ENCODE measurements at places on chromosomes 4 and X.

- no peak for DNase-seq
Observed at GRCh38 chrX:71103110-71103983, 3.2 kb downstream of the CXorf65 start.

GRCh38 chr4:154631828-154632227 is 19.4 kb upstream of the FGG start:
- DNase-seq = no peak

DNA sequence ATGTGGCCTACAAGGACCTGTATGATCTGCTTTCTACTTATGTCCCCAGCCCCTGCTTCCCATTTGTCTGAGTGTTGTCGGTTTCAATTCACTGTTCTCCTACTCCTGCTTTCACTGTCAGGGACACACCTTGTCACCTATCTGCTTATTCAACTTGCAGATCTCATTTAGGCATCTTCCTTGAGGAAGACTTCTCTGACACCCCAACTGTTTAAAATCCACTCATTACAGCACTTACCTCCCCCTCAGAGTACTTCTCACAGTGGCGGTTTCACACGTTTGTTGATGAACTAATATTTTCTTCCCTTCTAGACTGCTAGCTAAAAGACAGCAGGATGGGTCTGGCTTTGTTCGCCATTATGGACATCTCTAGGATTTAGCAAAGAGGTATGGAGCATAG is 279.9 kb upstream of the TET2 start:
- DNase-seq = no peak

DNA sequence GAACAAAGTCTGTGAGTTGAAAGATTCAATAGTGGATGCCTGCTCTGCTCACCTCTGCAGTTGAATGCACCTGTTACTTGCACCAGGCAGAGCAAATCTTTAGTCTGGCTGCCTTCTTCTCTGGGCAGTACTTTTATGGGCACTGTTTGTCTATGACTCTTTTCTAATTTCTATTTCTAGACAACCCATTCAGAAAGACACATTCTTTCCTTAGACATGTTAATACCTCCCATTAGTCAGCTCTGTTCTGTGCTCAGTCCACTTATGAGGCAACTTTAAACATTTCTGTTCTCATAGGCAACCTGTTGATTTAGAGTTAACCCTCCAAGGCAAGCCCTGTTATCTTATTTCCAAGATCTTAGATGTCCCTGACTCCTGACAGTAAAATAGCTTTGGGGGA is 108.9 kb downstream of the SYNPO2 start:
- no peak for DNase-seq

DNA sequence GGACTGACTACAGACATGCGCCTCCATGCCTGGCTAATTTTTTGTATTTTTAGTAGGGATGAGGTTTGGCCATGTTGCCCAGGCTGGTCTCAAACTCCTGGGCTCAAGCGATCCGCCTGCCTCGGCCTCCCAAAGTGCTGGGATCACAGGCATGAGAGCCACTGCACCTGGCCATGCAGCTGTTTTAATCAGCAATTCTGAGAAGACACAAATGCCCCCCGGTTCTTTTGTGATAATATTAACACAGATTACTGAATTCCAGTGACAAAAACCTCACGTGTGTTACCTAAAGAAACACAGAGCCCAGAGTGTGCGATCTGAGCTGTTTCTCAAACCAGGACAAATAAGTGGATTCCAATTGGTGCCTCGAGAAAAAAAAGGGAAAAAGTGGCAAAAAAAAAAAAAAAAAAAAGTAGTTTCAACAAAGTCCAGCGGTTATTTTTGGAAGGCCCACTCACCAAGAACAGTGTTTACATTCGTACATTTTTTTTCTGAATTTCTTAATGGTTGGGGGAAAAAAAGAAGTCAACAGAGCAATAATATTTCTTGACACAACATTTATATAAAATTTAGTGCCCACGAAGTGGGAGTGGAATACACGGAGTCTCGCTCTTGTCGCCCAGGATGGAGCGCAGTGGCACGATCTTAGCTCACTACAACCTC is 17.2 kb downstream of the DHRSX start:
- DNase-seq = no peak

- no peak for DNase-seq
Observed at GRCh38 chr4:138007572-138007971, 234.6 kb downstream of the SLC7A11 start.

DNA sequence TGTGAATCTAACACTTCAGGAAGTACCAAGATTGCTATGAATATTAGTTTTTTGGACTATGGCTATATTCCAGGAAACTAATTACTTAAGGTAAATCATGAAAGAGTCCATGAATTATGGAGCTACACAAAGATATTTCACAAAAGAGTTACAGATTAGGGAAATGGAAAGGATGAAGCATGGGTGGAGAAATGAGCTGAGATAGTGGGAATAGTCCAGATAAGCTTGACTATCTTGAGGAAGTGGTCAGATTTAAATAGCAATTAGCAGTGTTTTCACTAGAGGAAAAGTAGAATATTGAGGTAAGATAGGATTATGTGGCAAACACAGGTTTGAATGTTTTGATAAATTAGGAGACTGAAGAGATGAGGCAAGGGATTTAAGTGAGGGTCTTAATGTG is 42.1 kb upstream of the C1GALT1C1 start:
- no peak for DNase-seq

DNA sequence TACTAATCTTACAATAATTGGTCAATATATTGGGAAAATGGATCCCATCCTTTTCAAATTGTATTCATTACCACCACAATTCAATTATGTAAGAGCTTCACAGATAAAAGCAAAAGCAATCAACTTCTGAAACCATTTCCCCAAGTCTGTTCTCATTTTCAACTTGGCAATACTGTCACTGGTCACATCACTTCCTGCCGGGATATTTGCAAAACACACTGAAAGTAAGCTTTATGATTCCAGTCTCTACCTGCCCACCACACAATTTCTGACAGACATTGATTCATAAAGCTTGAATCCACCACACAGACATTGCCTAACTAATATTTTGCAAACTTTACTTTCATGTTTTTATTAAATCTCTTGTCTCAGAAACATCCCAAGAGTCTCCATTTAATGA is 53.6 kb downstream of the LIN54 start:
- DNase-seq = no peak

GRCh38 chrX:20409991-20410390 is 143.3 kb upstream of the RPS6KA3 start:
- DNase-seq = no peak

GRCh38 chr4:79174490-79175252 is 151.2 kb downstream of the NAA11 start:
- DNase-seq = no peak
